Regular cardiac myocyte (primary cell): ENCODE measurements at places on chromosomes 6 and 20. TPM values are rescaled to one million over a fixed set of nuclear protein-coding genes. Genes with fewer than 3 reads are reported as not detected.

Gene MATN4
- total RNA-seq: 0.19 TPM in 1 of 2 replicates, not detected in the other

Gene DYNLRB1
- 28.6 and 29.0 TPM in 2 replicates for total RNA-seq

Gene BCKDHB
- 10.1 and 11.1 TPM in 2 replicates for total RNA-seq

Gene TMEM244
- not detected in 2 replicates for total RNA-seq

Gene BCAS1
- under 0.01 and 0.19 TPM in 2 replicates for total RNA-seq

Gene ZC3H12D
- total RNA-seq: under 0.01 TPM in 2 replicates

Gene RAD21L1
- 0.19 TPM in 1 of 2 replicates, not detected in the other for total RNA-seq

Gene TXLNB
- total RNA-seq: under 0.01 and 0.28 TPM in 2 replicates

Gene STMN3
- total RNA-seq: 9.8 and 11.8 TPM in 2 replicates

Gene MCUR1
- 10.1 and 11.1 TPM in 2 replicates for total RNA-seq

Gene MPIG6B
- total RNA-seq: 0.28 TPM in 1 of 2 replicates, not detected in the other

Gene CAPN11
- total RNA-seq: under 0.01 TPM in 1 of 2 replicates, not detected in the other

Gene C6orf89
- total RNA-seq: 40.6 and 44.5 TPM in 2 replicates

Gene GJE1
- not detected in 2 replicates for total RNA-seq

Gene OOEP
- total RNA-seq: not detected in 2 replicates

Gene CTSZ
- 144 and 156 TPM in 2 replicates for total RNA-seq

Gene SLC12A5
- 0.85 TPM in 1 of 2 replicates, not detected in the other for total RNA-seq

Gene GJA1
- 574 and 739 TPM in 2 replicates for total RNA-seq

Gene GSTA3
- not detected in 2 replicates for total RNA-seq

Gene C20orf204
- total RNA-seq: 0.77 and 0.85 TPM in 2 replicates

Gene MCCD1
- total RNA-seq: not detected in 2 replicates

Gene ANKEF1
- 0.96 and 2.3 TPM in 2 replicates for total RNA-seq

Gene RSPO3
- total RNA-seq: under 0.01 and 2.0 TPM in 2 replicates

Gene PNLDC1
- total RNA-seq: 0.19 and 0.56 TPM in 2 replicates

Gene FAM83C
- total RNA-seq: under 0.01 TPM in 1 of 2 replicates, not detected in the other

Gene CCM2L
- total RNA-seq: under 0.01 TPM in 1 of 2 replicates, not detected in the other

Gene SCUBE3
- 26.5 and 132 TPM in 2 replicates for total RNA-seq

Gene LY86
- total RNA-seq: not detected in 2 replicates

Gene CHD6
- total RNA-seq: 20.9 and 39.7 TPM in 2 replicates

Gene PHACTR1
- 0.19 and 0.56 TPM in 2 replicates for total RNA-seq

Gene BFSP1
- total RNA-seq: 1.9 and 2.8 TPM in 2 replicates

Gene MLIP
- total RNA-seq: not detected in 2 replicates

Gene GRIK2
- total RNA-seq: 0.38 and 1.1 TPM in 2 replicates

Gene PAK5
- total RNA-seq: not detected in 2 replicates

Gene BTNL2
- total RNA-seq: not detected in 2 replicates

Gene OTOR
- not detected in 2 replicates for total RNA-seq

Gene FNDC11
- 0.19 and 0.56 TPM in 2 replicates for total RNA-seq

Gene ANGPT4
- total RNA-seq: under 0.01 TPM in 1 of 2 replicates, not detected in the other

Gene THEMIS
- under 0.01 and 0.19 TPM in 2 replicates for total RNA-seq

Gene CRISP2
- not detected in 2 replicates for total RNA-seq

Gene FNDC1
- 0.19 and 1.1 TPM in 2 replicates for total RNA-seq

Gene DCDC2
- total RNA-seq: 1.5 and 1.7 TPM in 2 replicates

Gene RHAG
- not detected in 2 replicates for total RNA-seq

Gene SLC17A9
- 7.9 and 21.9 TPM in 2 replicates for total RNA-seq

Gene TSPO2
- total RNA-seq: not detected in 2 replicates

Gene NRSN1
- total RNA-seq: not detected in 2 replicates

Gene GINS1
- 3.1 and 29.3 TPM in 2 replicates for total RNA-seq

Gene EEF1A2
- 0.38 and 5.4 TPM in 2 replicates for total RNA-seq

Gene RAB32
- total RNA-seq: 132 and 164 TPM in 2 replicates

Gene FAM209B
- not detected in 2 replicates for total RNA-seq

Gene HLA-DQB1
- total RNA-seq: under 0.01 TPM in 1 of 2 replicates, not detected in the other

Gene KIAA0408
- 0.38 and 0.85 TPM in 2 replicates for total RNA-seq
